Endothelial cell (in vitro differentiated cells): ENCODE measurements at places on chromosomes 13 and 19.

GRCh38 chr19:30170081-30170480 is 202.1 kb upstream of the ZNF536 start:
- DNase-seq = no peak

- DNase-seq = no peak
Measured at GRCh38 chr13:47650209-47650608, 350.9 kb downstream of the SUCLA2 start.

- DNase-seq = no peak
Measured at GRCh38 chr13:49234741-49235140, 13.0 kb upstream of the CDADC1 start.

GRCh38 chr19:20237773-20238623 is 71.0 kb downstream of the ZNF486 start:
- DNase-seq = peak; percentile 92

- DNase-seq = no peak
Measured at GRCh38 chr19:4980067-4980466, 11.2 kb downstream of the KDM4B start.

DNA sequence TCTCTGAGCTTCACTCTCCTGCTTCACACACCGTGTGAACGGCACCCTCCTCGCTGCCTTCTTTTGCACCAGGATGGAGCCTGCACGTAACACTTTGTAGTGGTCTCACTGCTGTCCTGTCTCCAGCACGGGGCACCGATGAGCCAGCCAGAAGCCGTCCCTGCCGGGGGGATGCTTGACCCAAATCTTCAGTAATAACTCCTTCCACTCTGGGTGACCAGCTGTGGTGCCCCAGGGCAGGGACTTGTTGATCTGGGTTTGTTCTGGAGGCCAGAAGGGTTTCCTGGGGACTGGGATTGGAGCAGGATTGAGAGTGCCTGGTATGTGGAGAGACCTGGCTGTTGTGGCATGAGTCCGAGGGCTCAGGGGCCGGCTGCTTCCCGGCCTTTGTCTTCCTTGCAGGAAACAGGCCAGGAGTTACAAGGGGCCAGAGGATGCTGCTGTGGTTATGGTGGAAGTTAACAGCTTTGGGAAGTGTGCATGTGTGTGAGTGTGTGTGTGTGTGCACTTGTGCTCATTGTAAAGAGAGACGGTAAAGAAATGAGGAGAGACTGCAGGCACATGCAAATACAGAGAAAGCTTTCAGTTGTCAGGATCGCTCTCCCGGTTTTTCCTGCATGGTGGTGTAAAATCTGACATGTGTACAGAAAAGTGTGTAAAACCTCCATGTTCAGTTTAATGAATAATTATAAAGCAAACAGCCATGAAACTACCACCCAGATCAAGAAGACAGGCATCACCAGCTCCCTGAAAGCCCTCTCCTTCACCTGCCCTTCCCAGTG is 18.9 kb downstream of the PAK4 start:
- DNase-seq = peak; percentile 75

- no peak for DNase-seq
Measured at GRCh38 chr13:31067416-31068118, 94.1 kb downstream of the HSPH1 start.

GRCh38 chr19:34075661-34076091 is 96.6 kb upstream of the LSM14A start:
- DNase-seq = no peak

DNA sequence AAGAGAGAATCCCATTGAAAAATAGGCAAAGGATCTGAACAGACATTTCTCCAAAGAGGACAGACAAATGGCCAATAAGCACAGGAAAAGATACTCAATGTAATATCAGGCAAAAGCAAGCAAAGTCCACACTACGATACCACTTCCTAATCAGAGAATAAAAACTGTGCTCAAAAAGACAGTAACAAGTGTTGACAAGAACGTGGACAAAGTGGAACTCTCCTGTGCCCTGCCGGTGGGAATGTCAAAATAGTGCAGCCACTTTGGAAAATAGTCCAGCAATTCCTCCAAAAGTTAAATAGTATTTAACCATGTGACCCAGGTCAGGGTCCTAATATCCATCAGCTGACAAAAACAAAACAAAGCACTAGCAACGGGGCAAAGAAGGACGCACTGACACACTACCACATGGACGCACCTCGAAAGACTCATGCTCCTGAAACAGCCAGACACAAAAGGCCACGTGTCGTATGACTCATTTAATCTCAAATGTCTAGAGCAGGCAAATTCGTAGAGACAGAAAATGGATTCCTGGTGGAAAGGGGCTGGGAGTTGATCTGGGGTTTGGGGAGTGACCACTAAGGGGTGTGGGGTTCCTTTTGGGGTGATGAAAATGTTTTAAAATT is 5.2 kb downstream of the MIER2 start:
- DNase-seq = no peak
